ENCODE measurements at places on chromosomes 4 and X.

- no peak for DNase-seq
Observed at GRCh38 chr4:81827577-81828202, 356.0 kb upstream of the RASGEF1B start.

DNA sequence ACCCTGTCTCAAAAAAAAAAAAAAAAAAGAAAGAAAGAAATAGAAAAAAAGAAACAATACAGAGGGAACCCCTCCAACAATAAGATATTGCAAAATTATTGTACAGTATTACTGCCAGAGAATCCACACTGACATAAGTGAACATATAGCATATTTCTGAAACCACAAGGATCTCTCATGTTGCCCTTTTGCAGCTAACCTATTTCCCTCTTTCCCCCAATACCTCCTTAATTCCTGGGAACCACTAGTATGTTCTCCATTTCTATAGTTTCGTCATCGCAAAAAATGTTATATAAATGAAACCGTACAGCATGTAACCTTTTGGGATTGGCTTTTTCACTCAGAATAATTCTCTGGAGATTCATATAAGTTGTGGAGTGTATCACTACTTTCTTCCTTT lies 20.0 kb upstream of the BMP2K start:
- DNase-seq = no peak

GRCh38 chr4:99848591-99849001 lies 32.0 kb downstream of the DAPP1 start:
- DNase-seq = no peak

GRCh38 chrX:13716455-13716854 lies 18.0 kb downstream of the TRAPPC2 start:
- DNase-seq = no peak

DNA sequence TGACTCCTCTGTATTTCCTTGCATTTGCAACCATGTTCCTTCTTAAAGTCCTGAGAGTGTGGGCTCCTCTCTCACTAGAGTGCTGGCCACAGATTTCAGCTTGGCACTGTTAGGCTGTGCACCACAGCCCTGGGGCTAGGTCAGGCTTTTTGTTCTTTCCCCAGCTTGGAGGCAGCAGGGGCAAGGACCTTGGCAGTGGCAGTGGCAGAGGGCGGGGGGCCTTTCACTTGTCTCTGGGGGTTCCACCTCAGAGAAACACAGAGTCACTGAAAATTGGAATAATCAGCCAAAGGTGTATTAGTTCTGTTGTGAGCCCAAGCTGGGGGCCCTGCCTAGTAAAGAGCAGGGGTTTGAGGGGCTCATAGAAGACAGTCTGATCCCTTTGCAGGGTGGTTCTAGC lies 142.8 kb upstream of the CT83 start:
- no peak for DNase-seq

- DNase-seq = no peak
Observed at GRCh38 chr4:41110050-41110449, 104.3 kb downstream of the APBB2 start.

DNA sequence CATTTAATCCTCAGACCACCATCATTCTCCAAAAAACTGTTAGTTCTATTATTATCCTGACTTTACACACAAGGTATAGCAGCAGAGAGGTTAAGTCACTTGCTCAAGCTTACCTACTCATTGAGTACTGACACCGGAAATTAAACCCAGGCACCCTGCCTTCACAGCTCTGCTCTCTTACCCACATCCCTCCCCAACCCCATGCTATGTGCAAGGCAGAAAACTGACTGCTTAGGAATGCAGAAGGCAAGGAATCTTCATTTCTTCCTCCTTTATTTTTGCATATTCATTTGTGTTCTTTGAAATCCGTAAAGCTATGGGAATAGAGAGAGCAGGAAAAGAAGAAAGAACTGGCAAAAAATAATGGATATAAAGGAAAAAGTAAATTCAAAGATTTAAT lies 261.8 kb downstream of the PAPSS1 start:
- no peak for DNase-seq

GRCh38 chrX:10177601-10178000 lies 20.8 kb downstream of the CLCN4 start:
- no peak for DNase-seq

GRCh38 chrX:11282043-11282442 lies 11.2 kb upstream of the AMELX start:
- DNase-seq = no peak

DNA sequence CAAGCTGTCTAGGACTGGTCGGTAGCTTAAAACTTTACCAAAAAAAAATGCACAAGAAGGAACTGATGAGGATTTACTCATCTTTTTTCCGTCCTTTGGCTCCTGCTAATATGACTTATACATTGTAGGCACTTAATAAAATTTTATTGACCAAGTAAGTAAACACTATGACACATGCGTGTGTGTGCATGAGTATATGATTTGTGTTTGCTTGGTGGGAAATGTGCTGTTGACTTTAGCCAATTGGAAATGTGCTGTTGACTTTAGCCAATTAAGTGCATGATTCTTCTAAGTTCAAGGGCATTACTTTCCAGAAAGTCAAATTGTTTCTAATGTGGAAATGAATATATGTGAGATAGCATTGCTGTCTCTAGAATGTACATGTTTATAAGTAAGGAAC lies 78.3 kb downstream of the FIP1L1 start:
- DNase-seq = no peak

DNA sequence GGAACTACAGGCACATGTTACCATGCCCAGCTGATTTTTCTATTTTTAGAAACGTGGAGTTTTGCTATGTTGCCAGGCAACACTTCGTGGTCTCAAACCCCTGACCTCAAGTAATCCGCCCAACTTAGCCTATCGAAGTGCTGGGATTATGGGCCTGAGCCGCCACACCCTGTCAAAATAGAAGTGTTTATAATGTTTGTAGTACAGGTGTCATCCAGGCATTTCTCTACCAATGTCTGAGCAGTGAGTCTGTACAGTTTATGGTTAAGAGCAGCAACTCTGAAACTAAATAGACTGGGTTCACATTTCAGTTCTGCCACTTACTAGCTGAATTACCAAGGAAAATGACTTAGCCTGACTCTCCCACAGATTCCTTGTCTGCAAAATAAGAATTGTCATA lies 460.4 kb upstream of the GALNT7 start:
- no peak for DNase-seq

DNA sequence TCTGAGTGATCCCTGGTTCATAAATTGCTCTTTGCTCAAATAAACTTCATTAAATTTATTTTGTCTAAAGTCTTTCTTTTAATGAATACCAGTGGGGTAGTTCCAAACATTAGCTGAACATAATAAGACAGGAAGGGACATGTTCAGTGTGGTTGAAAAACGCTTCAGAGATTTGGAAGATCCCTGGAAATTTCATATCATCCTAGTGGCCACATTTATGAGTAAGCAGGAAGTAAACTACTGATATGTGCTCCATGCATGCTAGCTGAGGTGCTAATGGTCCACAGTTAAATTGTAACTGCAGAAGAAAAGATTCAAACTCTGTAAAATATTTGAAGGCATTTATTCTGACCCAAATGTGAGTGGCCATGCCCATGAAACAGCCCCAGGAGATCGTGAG lies 1328.7 kb downstream of the ADGRL3 start:
- DNase-seq = no peak

DNA sequence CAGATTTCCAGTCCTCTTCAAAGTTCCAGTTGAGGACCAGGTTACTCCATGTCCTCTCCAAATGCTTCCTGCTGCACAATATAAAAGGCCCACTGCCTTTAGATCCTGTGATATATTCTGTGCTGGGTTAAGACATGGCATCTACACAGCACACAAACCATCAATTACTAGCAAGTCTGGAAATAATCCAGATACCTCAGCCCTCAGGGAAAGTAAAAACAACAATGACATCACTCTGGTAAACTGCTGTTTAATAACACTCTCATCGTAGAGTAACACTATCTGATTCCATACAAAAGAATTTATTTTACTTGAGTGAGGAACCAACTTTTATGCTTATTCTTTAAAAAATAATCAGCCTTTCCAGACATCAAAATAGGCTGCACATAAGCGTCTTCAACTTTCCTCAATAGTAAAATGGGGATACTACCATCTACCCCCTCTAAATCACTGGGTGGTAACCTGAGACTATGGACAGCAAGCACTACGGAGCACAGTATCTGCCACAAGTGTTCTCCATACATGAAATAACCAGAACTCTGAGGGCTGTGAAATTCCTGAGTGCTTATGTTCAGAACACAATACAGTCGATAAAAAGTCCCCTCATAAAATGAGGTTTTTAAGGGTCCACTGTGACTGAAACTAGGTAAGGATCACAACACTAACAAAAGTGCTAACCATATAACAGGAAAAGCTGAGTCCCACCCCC lies 53.4 kb downstream of the ABCG2 start:
- DNase-seq = no peak

- no peak for DNase-seq
Observed at GRCh38 chrX:45632506-45632905, 431.8 kb upstream of the DIPK2B start.

DNA sequence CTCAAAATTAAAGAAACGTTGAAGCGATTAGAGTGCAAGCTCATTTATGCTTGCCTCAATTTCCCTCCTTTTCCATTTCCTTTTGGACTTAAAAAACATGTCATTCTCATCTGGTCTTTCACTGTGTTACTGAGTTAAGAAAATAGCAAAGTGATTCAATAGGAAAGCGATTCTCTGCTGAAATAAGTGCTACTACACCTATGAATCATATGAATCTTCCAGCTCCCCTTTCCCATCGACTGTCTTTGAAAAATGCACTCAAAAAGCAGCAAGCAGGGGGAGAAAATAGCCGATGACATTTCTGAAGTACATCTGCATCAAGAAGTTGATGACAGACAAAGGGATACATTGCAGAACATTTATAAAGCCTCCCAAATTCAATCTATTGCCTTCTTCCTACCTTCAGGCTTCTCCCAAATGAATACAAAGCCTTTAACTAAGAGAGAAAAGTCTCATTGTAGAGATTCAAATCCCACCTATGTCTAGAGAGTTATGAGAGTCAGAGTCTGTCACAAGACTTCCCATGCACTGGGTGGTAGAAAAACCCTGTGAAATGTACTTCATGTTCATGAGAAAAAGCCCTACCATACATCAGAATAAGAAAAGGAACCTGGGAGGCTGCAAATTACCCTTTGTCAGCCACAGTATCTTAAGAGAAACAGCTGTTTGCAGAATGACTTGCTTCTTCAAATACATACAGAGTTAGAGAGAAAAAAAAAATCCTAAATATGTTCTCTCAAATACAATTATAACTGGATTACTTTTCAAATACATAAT lies 78.9 kb downstream of the MBNL3 start:
- DNase-seq = no peak

DNA sequence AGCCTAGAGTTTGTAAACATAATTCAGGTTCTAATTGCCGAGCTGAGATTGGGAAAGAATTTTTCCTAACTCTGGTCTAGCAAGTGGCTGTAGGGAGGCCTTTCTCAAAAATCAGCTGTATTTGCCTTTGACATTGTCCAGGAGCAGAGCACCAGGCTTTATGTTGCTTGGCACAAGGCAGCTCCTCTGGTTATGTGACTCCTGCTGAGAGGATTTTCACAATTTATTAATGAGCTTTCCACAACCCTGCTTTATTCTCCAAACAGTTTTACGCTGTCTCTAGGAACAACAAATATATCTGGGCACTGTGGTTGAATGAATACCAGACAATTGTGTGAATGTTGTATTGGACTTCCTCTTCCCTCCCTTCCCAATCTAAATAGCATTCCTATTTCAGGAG lies 14.9 kb downstream of the LSM6 start:
- DNase-seq = no peak

DNA sequence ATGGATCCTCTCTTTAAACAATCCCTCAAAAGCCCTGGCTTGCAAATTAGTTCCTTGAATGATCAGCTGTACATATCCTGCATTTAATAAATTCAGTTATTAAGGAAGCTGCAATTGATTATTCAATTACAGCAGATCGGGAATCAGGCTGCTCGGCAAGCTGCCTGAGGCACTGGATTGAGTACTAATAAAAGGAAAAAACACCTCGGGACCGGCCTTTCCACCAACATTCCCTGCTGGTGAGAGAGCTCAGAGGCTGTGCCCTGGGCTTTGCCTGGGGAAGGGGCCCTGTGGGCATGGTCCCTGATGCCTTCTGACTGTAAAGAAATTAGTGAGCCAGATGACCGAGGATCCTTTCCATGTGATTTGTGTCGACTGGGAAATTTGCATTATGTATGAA lies 69.2 kb downstream of the SORCS2 start:
- DNase-seq = no peak

GRCh38 chrX:3950373-3950772 lies 236.9 kb upstream of the PRKX start:
- no peak for DNase-seq

- no peak for DNase-seq
Observed at GRCh38 chr4:35526456-35526855, 717.9 kb downstream of the ARAP2 start.

DNA sequence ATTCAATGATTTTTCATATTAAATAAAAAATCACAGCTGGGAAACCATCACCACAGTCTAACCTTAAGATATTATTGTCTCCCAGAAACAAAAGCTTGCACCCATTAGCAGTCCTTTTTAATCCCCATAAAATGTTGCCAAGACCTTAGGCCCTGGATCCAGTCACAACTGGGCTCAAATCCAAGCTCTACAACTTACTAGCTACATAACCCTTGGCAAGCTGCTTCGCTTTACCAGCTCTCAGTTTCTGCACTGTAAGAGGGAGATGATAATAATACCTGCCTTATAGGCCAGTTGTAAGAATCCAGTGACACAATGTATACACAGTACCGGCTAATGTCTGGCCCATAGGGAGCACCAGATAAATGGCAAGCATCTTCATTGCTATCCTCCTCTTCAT lies 400.9 kb upstream of the FGF13 start:
- DNase-seq = no peak

GRCh38 chrX:68719904-68720614 lies 72.6 kb downstream of the STARD8 start:
- no peak for DNase-seq

- DNase-seq = no peak
Observed at GRCh38 chr4:78706302-78706701, 69.8 kb upstream of the BMP2K start.

DNA sequence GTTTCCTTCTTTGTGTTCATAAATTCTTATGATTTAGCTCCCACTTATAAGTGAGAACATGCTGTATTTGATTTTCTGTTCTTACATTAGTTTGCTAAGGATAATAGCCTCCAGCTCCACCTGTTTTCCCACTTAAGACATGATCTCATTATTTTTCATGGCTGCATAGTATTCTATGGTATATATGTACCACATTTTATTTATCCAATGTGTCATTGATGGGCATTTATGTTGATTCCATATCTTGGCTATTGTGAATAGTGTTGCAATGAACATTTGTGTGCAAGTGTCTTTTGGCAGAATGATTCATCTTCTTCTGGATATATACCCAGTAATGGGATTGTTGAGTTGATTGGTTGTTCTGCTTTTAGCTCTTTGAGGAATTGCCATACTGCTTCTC lies 1234.8 kb downstream of the ADGRL3 start:
- no peak for DNase-seq

- no peak for DNase-seq
Observed at GRCh38 chrX:97876697-97877407, 993.1 kb downstream of the RPA4 start.

DNA sequence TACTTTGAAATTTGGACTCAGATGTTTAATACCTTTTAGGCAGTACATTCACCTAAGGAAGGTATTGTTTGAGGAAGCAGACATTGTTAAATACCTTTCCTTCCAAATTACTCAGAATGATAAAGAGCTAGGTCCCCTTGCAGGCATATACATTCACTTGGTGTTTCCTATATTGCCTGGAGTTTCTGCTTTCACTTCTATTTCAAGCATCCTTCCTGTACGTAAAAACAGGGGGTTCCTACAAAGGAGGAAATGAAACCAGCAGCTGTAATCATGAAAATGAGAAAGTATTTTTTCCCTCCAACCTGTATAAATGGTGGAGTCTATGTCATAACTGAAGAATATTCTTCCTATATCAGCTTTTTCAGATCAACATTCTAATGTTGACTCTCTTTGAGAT lies 90.4 kb upstream of the RASGEF1B start:
- DNase-seq = no peak

Data from right kidney (tissue), 9 donors.